Left renal pelvis (tissue), 4 donors: ENCODE measurements at places on chromosomes 16 and 17.

DNA sequence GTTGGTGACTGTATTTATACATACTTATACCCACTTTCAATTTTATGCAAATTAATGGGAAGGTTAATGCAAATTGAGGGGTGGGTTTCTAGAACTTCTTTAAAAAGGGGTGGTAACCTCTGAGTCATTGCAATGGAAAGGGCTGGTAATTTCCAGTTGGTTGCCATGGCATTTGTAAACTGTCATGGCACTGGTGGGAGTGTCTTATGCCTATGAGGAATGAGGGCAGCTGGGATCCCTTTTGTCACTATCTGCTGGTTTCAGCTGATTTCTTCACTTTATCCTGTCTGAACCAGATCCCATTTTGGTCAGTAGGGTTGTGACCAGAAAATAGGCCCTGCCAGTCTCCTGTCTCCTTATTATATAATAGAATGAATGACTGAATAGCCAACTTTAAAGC, 1006.7 kb upstream of the GOT2 start:
- no peak for DNase-seq

DNA sequence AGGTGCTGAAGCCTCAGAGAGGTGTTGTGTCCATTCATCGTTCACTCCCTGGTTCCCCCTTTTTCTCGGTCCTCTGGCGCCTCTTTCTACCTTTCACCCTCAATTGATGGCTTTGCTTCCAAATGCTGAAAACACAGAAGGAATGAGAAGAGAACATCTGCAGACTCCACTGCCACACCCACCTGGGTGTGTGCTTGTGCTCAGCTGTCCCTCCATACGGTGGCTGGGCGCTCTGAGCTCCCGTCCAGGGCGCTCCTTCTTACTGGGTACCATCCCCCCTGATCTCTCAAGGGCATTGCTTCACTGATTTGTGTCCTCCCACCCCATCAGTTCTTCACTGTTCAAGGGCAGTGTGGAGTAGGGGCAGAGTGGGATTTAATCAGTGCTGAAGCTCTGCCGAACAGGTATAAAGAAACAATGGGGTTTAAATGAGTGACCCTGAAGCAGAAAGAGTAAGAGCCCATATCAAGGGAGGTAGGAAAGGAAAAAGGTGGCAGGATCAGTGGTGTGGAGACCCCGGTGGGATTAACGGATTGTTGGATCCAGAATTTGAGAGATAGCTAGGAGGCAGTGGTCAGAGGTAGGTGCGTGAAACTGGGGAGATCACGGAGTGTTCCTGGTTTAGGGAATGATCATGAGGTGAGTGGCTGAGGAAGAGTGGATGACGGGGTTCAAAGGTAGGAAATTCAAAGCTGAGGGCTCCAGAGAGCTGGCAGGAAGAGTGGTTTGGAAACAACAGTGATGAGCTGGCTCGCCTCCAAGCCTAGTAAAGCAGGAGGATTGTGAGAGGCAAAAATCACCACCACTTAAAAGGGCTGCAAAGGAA, 40.8 kb downstream of the MRTFB start:
- no peak for DNase-seq

- DNase-seq: no peak
Observed at GRCh38 chr16:89534252-89534756, 26.1 kb downstream of the SPG7 start.

- no peak for DNase-seq
Observed at GRCh38 chr17:34711646-34712045, 132.3 kb downstream of the TMEM132E start.
